ENCODE measurements at places on chromosomes 1 and 21.

GRCh38 chr1:1678581-1679380 lies 13.8 kb downstream of the SLC35E2B start:
- no peaks in the 10 kb centered on the region for H3K27me3 ChIP-seq
- H3K27ac ChIP-seq = peak overlapping the region; percentile 94
- peaks cover 4% of the 10 kb centered on the region for H3K36me3 ChIP-seq

DNA sequence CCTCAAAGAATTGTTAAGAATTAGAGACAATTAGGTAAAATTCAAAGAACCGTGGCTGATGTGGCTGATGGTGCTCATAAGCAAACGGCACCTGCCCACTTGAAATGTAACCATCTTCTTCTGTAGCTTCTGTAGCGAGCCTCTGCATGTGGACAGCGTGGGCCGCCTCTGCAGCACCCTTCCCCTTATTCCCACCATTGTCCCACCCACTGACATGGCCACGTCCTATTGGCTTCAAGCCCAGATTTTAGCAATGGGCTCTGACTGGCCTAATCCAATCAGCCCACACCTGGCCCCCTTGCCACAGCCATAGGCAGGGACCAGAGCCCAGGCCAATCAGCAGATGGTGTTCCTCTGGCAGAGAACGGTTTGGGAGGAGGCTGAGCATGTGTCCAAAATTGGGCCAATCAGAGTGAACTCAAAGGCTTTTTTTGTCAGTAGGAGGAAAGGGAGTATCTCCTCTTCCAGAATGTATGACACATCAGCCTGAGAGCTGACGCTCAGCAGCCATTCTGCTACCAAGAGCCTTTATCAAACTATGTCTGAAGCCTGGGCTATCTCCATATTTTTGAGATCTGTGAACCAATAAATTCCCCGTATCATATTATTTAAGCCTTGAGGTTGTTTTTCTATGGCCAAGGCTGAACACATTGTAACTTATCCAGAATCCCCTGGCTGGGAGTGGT lies 518.5 kb downstream of the SMYD3 start:
- H3K4me3 ChIP-seq = no peak overlapping the region
- H3K36me3 ChIP-seq = no peaks in the 10 kb centered on the region
- no peak overlapping the region for H3K27ac ChIP-seq
- H3K4me1 ChIP-seq = peaks cover 14% of the 10 kb centered on the region

DNA sequence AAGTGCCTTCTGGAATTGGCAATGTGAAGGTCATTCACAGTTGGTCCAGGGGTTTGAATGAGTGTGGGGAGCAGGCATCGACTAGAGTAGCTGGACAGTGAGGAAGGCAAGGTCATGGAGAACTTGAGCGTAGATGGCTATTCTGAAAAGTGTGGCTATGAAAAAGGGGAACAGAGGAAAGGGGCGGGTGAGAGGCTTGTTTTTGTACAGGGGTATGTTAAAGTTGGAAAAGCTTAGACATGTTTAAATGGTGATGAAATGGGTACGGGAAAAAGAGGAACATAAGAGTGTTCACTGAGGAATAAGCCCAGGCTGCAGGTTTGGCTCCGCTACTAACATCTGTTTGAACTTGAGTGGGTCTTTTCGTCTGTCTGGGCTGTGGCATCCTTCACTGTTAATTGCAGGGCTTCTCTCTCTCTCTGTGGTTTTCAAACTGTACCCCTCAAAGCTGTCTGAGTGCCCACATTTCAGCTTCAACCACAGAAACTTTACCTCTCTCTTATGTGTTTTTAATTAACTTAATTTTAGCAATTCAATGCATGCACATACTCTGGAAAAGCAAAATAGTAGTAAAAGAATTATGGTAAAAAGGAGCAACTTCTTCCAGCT lies 70.8 kb upstream of the COA6 start:
- no peak overlapping the region for H3K27ac ChIP-seq
- H3K27me3 ChIP-seq = peaks cover 5% of the 10 kb centered on the region
- peaks cover 10% of the 10 kb centered on the region for H3K36me3 ChIP-seq

- peaks cover 2% of the 10 kb centered on the region for H3K4me1 ChIP-seq
- H3K4me3 ChIP-seq = no peak overlapping the region
- H3K27ac ChIP-seq = no peak overlapping the region
- peaks cover 55% of the 10 kb centered on the region for H3K27me3 ChIP-seq
Measured at GRCh38 chr1:157496121-157496526, 56.2 kb downstream of the FCRL5 start.

GRCh38 chr1:71312545-71312944 lies 231.7 kb upstream of the ZRANB2 start:
- DNase-seq = no peak
- no peaks in the 10 kb centered on the region for H3K36me3 ChIP-seq
- H3K27me3 ChIP-seq = no peaks in the 10 kb centered on the region
- no peak overlapping the region for H3K4me3 ChIP-seq

DNA sequence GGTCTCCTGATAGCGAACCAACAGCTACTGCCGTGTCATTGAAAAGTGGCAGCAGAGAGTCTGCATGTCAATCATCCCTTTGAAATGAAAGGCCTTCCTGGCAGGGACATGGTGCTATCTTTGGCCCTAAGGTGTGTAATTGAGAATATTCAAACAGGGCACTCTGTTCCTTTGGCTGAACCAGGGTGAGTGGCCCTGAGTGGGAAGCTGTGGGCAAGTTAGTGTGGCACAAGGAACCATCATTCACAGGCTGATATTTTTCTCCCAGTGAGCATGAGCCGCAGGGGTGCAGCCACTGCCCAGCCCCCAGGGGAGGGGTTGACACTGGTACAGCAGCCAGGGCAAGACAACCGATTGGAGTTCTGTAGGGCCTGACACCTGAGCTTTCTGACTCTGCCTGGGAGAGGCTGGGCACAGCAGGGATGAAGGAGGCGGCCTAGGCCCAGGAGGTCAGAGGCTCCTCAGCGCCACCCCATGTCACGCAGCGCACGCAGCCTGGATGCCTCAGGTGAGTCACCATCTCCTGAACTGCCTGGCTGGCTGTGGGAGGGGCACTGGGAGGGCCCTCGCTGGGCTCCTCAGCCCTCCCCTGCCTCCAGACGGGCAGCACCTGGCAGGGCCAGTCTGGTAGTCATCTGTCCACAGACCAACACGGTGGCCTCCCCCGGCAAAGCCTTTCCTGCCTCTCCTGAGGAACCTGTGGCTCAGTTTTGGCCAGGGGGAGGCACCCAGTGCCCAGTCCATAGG lies 13.2 kb downstream of the QSOX1 start:
- H3K4me1 ChIP-seq = peaks cover 1% of the 10 kb centered on the region
- no peaks in the 10 kb centered on the region for H3K36me3 ChIP-seq
- H3K27me3 ChIP-seq = no peaks in the 10 kb centered on the region
- H3K27ac ChIP-seq = no peak overlapping the region
- H3K4me3 ChIP-seq = no peak overlapping the region
- DNase-seq = no peak

GRCh38 chr21:44323591-44323990 lies 15.6 kb downstream of the CFAP410 start:
- H3K4me1 ChIP-seq = no peaks in the 10 kb centered on the region
- H3K27ac ChIP-seq = no peak overlapping the region
- H3K4me3 ChIP-seq = no peak overlapping the region
- peaks cover 4% of the 10 kb centered on the region for H3K36me3 ChIP-seq

DNA sequence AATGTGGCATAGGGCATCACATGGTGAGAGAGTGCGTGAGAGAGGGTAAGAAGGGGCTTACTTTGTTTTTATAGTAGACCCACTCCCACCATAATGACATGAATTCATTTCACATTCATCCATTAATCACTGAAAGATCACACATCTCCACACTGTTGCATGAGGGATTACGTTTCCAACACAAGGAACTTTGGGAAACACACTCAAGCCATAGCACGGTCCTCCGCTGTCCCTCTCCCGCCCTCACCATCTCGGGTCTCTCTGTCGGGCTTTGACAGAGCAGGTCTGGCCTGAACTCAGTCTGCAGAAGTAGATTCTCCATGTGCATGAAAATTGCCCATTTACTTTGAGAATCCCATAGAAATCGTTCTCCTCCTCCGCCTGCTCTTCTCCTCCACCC lies 312.2 kb downstream of the MATN1 start:
- no peak overlapping the region for H3K27ac ChIP-seq
- H3K4me1 ChIP-seq = no peaks in the 10 kb centered on the region
- DNase-seq = peak; percentile 28
- no peaks in the 10 kb centered on the region for H3K36me3 ChIP-seq
- peaks cover 4% of the 10 kb centered on the region for H3K27me3 ChIP-seq

DNA sequence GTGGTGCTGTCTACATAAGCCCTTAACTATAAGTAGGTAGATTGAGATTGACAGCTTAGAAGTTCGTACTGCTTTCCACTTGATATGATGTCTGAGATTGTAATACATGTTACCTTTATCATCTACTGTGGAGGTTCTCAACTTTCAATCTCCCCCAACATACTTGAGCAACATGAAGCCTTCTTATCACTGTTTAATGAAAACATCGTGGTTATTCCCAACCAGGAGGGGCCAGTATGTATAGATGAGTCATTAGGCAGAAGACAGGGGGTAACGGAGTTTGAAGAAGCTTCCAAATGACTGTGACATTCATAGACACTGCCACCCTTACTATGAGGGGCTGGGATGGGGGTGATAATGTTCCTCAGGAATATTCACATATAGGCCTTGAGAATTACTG lies 36.0 kb downstream of the CENPF start:
- H3K4me3 ChIP-seq = no peak overlapping the region
- no peak for DNase-seq
- H3K27me3 ChIP-seq = no peaks in the 10 kb centered on the region

DNA sequence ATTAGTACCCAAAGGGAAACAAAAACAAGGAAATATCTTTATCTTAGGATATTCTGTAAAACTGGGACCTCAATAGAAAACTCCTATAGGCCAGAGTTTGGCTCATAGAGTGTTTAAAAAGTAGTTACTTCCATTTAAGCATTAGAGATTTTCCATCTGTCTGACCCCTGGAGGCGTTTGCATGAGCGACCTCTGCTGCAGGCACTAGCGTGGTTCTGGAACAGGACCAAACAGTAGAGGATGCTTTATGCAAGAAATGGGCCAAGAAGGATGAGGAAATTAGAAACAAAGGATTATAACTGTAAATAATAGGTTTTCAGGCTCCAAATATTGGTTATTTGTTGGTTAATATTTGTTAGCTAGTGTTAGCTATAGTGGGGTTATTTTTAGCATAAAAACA lies 5.7 kb downstream of the ZBTB40 start:
- H3K27ac ChIP-seq = no peak overlapping the region
- peaks cover 4% of the 10 kb centered on the region for H3K36me3 ChIP-seq
- peaks cover 20% of the 10 kb centered on the region for H3K4me1 ChIP-seq
- no peak for DNase-seq
- H3K27me3 ChIP-seq = no peaks in the 10 kb centered on the region
- no peak overlapping the region for H3K4me3 ChIP-seq

- H3K4me3 ChIP-seq = no peak overlapping the region
- H3K27me3 ChIP-seq = no peaks in the 10 kb centered on the region
- H3K4me1 ChIP-seq = peaks cover 12% of the 10 kb centered on the region
- no peak overlapping the region for H3K27ac ChIP-seq
- no peak for DNase-seq
Measured at GRCh38 chr1:178973652-178974101, 52.0 kb upstream of the FAM20B start.

DNA sequence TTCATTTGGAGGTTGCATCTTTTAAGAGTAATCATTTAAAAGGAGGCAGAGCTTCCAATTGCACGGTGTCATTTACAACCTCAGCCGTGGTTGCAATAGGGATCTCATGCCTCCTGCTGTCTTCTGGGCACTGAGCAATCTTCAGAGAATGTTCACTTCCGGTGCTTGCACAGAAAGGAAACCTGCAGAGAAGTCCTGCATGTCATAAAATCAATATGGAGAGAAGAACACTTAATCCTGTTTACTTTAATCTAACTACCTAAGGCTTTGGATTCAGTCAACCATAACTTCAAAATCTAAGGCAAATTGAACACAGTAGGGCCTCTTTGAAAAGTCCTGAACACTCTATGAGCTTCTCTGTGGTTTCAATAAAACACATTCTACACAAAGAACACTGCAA lies 11.3 kb upstream of the MAP10 start:
- H3K27me3 ChIP-seq = peaks cover 9% of the 10 kb centered on the region
- H3K27ac ChIP-seq = peak overlapping the region; percentile 49
- peaks cover 12% of the 10 kb centered on the region for H3K4me1 ChIP-seq
- peak; percentile 45 for DNase-seq
- H3K36me3 ChIP-seq = no peaks in the 10 kb centered on the region

Measured in activated CD8-positive, alpha-beta memory T cell treated with anti-CD3 and anti-CD28 coated beads, Interleukin-2, amount 10 ng/mL, durations not matched to agents 7 days and 5 days (primary cell).